Eye (tissue), 1 donor: ENCODE measurements at places on chromosomes 2 and 18.

- no peak for DNase-seq
These were observed 55.2 kb downstream of the LDLRAD4 start for GRCh38 chr18:13273800-13274199.

- DNase-seq: no peak
These were observed 3.3 kb downstream of the INPP5D start for GRCh38 chr2:233063269-233063975.

DNA sequence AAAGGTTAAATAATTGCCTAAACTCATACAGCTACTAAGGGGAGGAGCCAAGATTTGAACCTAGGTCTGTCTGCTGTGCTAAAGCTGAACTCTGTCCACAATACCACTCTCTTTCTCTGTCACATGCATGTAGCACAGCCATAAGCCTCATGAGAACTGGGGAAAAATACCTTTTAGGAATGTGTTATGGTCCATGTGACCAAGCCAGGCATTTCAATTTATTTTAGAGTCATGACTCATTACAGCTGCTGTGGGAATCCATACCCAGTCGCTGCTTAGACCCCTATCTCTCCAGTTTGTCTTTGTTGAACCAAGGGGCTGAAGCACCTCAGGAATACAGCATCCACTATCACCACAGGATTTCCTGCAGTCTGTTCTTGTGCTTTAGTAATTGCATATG lies 200.0 kb upstream of the SIX3 start:
- DNase-seq: no peak

DNA sequence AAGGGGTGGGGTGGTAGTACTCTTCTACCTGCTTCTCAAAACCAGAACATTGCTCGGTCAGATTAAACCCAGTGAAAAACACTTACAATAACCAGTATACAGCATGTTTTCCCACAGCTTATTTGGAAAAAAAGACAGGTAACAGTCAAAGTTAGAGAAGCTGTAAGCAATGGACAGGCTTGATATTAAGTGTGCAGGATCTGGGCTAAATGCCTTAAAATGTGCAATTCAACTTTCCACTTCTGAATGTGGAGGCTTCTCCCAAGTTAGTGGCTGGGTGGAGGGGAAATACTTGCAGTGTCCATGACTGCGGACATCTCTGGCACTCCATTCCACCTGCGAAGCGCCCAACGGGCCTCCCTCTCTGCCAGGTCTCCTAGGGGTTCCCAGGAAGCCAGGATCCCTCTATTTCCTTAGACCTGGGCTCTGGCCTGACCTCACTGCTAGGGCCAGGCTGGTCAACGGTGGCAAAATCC lies 5.3 kb downstream of the ZEB2 start:
- DNase-seq: peak; percentile 77

GRCh38 chr18:40040574-40040973 lies 1914.5 kb upstream of the PIK3C3 start:
- DNase-seq: no peak

GRCh38 chr2:216308576-216308975 lies 63.7 kb downstream of the MARCHF4 start:
- DNase-seq: peak; percentile 59

- DNase-seq: no peak
These were observed 116.5 kb upstream of the REG3G start for GRCh38 chr2:78908973-78909372.

GRCh38 chr18:10020171-10020570 lies 106.4 kb downstream of the VAPA start:
- no peak for DNase-seq

GRCh38 chr2:106649306-106649705 lies 162.1 kb downstream of the CD8B2 start:
- DNase-seq: no peak

GRCh38 chr2:42371611-42372473 lies 10.8 kb upstream of the COX7A2L start:
- DNase-seq: no peak

- no peak for DNase-seq
These were observed 31.6 kb upstream of the SNORC start for GRCh38 chr2:232838406-232838874.

DNA sequence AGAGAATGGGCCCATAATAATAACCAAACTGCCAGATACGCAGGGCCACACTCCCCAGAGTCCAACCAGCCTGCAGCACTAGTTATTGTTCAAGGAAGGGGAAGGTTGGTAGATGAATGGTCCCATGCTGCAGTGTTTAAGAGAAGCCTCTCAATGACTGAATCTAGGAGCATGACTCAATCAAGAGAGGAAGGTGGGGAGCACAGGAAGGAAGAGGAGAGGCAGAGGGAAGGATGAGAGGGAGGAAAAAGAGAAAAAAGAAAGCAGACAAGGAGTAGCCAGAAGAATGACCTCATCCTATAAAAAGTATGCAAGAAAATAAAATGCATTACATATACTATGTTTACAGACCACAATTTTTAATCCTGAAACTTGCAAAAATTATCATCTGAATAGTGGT lies 174.5 kb downstream of the TCF4 start:
- DNase-seq: no peak

GRCh38 chr2:80073134-80073561 lies 231.4 kb downstream of the LRRTM1 start:
- peak; percentile 90 for DNase-seq

DNA sequence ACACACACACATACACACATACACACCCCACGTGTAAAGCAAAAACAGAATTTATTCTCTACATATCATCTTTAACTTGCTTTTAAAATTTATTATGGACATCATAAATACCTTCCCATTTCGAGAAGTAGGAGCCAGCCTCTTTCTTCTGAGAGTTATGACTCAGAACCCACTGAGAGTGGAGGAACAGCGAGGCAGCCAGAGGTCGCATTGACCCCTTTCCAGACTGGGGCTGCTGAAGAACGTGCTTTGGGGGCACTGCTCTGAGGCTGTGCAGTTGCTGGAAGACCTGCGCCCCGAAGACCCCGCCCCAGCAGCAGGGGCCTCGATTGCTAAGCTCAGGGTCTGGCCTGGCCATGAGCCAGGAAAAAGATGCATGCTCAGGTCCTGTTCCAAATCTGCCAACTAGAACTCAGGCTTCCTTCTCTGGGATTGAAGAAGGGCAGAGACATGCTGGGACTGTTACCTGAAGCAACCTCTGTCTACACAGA lies 133.8 kb upstream of the TWIST2 start:
- DNase-seq: no peak

DNA sequence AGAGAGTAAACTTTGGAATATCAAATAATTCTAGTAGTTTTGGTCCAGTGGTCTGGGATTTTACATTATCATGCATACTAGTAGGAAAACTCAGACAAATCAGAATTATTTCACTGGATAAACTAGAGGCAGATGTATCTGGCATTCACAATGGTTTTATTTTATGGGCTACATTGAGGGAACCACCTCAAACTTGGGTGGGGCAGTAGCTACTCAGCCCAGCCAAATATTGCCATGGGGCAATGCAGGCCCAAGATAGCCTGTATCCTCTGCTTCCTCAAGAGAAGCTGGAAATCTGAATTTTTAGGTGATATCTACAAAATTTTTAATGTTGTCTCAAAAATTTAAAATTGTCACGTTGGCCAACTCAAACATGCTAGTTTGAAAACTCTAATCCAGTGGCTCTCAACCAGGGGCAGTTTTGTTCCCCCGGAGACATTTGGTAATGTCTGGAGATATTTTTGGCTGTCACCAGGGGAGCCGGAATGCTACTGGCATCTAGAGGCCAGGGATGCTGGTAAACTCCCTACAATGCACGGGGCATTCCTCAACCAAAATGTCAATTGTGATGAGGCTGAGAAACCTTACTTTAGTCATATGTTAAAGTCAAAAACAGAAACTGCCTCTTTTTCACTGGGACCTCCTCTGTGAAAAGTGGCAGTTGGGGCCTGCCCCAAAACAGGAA lies 172.8 kb upstream of the SPRED2 start:
- no peak for DNase-seq

GRCh38 chr2:239793086-239793485 lies 232.1 kb downstream of the NDUFA10 start:
- no peak for DNase-seq

DNA sequence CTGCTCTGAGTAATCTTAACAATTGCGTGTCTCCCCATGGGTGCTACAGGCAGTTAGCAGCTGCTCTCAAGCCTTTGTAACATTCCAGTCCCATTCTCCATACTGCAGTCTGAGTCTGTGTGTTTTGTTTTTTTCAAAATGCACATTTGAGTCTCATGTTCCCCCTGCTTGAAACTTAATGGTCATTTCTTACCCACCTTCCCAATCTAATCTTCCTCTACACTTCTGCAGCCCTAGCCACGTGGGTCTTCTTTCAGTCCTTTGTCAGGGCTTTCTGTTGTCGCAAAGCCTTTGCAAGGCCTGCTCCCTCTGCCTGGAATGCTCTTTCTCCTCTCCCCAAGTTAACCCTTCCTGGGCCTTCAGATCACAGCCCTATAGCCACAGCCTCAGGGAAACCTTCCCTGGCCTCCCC lies 24.5 kb downstream of the ELAC1 start:
- DNase-seq: peak; percentile 27
